GM23338 (cell line): ENCODE measurements at places on chromosomes 11 and 22.

GRCh38 chr11:70716986-70717775, 318.9 kb downstream of the CTTN start:
- DNase-seq, result no peak

- DNase-seq, result no peak
These were observed 97.1 kb downstream of the EXT2 start for GRCh38 chr11:44192462-44193100.

- DNase-seq, result no peak
These were observed 27.9 kb downstream of the PRMT3 start for GRCh38 chr11:20415432-20415831.

DNA sequence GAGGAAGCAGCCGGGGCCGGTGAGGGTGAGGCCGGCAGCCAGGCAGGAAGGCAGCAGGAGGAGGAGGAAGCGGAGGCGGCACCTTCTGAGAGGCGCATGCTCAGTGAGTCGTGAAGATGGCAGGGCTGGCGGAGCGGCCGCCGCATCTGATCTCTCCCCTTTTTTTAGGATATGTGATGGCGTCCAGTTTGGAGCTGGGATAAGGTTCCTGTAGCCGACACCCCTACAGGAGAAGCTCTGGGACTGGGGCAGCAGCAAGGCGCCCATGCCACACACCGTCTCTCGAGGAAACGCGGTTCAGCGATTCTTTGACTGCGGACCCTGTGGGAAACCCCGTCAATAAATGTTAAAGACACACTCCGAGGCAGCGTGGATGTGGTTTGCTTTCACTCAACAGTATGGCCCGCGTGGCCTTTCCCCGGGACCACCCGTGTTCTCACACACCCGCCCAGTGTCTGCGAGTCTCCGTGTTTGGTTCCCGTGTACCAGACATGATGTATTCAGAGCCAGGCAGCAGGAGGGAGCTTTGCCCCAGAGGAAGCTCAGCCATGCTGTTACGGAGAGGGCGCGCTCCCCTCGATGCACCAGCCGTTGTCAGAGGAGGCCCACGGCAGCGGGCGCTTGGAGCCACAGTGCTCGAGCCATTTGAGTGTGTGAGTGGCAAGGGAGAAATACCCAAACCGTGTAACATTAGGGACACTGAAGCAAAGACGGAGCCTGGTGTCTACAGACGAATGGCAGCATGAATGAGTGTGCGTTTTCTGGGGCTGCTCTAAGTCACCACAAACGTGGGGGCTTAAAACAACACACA, 27.7 kb upstream of the PARVB start:
- DNase-seq, result no peak

- no peak for DNase-seq
These were observed 896.9 kb downstream of the KCNA4 start for GRCh38 chr11:29119707-29120618.

DNA sequence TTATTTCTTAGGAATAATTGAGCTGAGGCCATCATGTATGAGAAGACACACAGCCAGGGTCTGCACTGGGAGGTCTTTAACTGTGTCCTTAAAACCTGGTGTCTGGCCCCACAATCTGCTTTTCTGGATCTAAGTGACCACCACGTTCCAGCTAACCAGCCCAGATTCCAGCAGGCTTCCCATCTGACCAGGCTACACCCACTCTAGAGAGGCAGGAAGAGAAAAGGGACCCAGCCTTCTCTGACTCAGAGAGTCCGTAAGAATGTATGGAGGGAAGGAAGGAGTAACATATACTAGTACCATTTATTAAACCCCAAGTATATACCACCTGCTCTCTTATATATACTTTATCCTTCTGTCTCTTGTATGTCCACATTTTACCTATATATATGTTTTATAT, 80.1 kb downstream of the LDLRAD3 start:
- DNase-seq, result no peak

DNA sequence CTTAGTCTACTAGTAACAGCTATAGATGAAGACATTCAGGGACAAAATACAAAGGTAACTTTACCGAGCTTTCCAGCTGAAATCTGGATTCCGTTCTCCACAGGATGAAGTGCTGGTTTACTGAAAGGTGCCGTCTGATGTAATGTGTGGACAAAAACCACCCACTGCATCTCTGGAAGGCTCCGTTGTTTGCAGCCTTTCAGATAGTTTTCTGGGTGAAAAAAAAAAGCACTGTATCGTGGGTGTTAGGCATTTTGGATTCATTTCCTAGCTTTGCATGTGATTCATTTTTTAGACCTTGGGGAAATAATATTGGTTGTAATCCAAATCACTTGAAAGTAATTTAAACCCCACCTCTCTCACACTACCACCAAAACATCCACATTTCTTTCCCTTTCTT, 10.4 kb downstream of the JAM3 start:
- DNase-seq, result no peak

DNA sequence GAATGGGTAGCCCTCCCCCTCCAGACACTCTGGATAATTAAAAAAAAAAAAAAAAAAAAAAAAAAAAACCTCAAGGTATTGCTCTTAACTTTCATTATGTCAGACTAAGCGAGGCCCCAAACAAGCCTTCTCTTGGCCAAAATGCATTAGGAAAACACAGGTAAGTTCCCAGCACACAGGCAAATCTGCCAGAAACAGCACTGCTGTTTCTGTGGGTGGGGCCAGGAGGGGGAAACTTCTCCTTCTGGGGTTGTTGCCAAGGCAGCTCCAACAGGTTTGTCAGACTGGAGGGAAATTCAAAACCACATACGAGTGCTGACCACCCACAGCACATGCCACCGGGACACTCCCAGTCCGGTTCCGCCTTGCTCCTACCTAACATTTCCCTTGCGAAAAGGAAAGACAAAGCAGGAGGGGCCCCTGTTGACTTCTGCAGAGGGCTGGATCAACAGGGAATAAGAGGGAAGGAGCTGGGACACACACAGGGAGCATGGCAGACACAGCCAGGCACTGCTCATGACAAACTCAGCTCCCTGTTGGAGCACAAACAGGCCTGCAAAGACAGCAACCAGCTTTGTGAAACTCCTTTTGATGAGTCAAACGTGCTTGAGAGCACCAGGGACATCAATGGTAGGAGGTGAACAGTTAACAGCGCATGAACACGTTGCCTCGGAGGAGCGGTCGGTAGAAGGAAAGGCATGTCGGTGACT, 55.0 kb downstream of the MYH9 start:
- no peak for DNase-seq

DNA sequence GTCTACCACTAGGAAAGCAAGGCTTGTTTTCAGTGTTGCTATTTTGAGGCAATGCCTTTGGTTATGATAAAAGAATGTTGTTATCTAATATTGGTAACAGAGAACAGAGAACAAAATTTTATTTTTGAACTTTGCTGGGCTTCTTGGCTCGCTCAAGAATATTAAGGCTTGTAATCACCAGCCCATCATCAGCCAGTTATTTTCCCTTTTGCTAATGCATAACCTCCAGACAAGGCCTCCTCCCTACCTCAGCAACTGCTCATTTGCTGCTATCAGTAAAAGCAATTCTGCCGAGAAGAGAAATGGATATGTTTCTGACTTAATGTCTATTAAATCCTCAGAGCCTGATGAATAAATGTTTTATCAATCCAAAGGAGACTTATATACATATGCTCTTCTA, 8.9 kb downstream of the MTMR2 start:
- no peak for DNase-seq

GRCh38 chr11:100709233-100709957, 22.3 kb downstream of the ARHGAP42 start:
- DNase-seq, result no peak

- no peak for DNase-seq
These were observed 23.0 kb upstream of the ZC3H12C start for GRCh38 chr11:110070176-110070575.

DNA sequence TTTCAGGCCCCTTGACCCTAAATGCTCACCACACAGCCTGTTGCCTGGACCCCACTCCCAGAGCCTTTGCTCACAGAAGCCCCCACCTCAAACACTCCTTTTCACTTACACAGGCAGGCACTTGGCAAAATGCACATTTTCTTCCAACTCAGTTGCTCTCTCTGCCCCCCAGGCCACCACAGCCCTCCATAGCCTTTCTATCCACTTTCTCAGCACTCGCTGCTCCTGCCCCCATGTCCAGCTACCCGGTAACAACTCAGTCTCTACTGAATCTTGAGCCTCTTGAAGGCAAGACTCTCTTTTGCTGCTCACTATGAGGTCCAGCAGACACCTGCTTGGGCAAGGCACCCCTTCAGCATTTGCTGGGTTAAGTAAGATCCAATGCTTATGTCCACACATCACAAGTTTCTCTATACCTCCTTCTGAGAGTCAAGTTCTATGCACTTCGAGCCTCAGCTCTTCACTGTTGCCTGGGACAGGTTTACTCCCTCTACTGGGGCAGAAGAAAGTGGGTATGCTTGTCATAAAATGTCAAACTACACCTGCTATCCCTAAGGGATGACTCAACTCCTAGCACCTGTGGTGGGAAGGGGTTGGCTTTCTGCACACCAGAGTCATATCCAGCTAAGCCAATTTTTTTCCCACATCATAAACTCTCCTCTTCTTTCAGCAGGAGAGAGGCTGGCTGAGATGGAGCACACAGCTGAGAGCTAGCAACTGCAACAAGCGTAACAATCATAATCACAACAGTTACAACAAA, 36.9 kb downstream of the MORC2 start:
- no peak for DNase-seq

DNA sequence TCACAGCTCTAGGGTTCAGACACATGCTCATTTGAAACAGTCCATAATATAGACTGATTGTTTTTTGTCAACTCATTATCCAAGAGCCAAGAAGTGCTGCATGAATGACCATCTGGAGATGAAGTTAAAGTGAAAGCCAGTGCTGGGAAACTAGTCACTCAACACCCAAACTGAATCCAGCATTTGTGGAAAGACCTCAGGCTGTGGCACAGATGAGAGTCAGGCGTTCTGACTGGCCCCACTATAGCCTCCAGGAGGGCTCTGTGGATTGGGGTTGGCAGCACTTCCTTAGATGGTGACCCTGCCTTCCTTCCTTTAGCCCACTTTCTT, 2.1 kb downstream of the FEZ1 start:
- no peak for DNase-seq

GRCh38 chr11:14942745-14943144, 29.4 kb downstream of the CALCA start:
- DNase-seq, result no peak
